ENCODE measurements at places on chromosomes 16 and 17. TPM values are rescaled to one million over a fixed set of nuclear protein-coding genes. Genes with fewer than 3 reads are reported as not detected.

The HBA2 gene
- total RNA-seq: 0.59 TPM

The PRCD gene
- total RNA-seq: not detected

The KRT20 gene
- not detected for total RNA-seq

The EVI2B gene
- 25.1 TPM for total RNA-seq

The WIPF2 gene
- total RNA-seq: 27.6 TPM

The CCT6B gene
- total RNA-seq: 0.96 TPM

The ADAD2 gene
- total RNA-seq: not detected

The PLD2 gene
- 16.7 TPM for total RNA-seq

The GGT6 gene
- not detected for total RNA-seq

The PAGR1 gene
- 30.8 TPM for total RNA-seq

The SLC5A10 gene
- total RNA-seq: not detected

The PRRT2 gene
- total RNA-seq: 1.3 TPM

The SCNN1B gene
- total RNA-seq: not detected

The NPIPB2 gene
- 15.0 TPM for total RNA-seq

The ARHGAP44 gene
- total RNA-seq: not detected

The HOXB1 gene
- not detected for total RNA-seq

The TEX19 gene
- not detected for total RNA-seq

The USP36 gene
- 138 TPM for total RNA-seq

The NLRC3 gene
- 21.8 TPM for total RNA-seq

The DPEP1 gene
- total RNA-seq: not detected

The OVCA2 gene
- total RNA-seq: 44.0 TPM

The UTS2R gene
- 0.20 TPM for total RNA-seq

The ZG16B gene
- total RNA-seq: 11.7 TPM

The ABCC12 gene
- not detected for total RNA-seq

The CA4 gene
- not detected for total RNA-seq

The KCNH6 gene
- not detected for total RNA-seq

The HOXB2 gene
- 32.8 TPM for total RNA-seq

The HS3ST2 gene
- total RNA-seq: not detected

The SMIM36 gene
- total RNA-seq: not detected

The OMG gene
- 0.10 TPM for total RNA-seq

The AATK gene
- 0.62 TPM for total RNA-seq

The RAB37 gene
- 6.0 TPM for total RNA-seq

The TEKT5 gene
- total RNA-seq: not detected

The PLA2G10 gene
- total RNA-seq: not detected

The GAST gene
- total RNA-seq: not detected

The CDRT15 gene
- not detected for total RNA-seq

The CNTNAP4 gene
- total RNA-seq: not detected

The LRRC36 gene
- 0.23 TPM for total RNA-seq

The HSD11B2 gene
- total RNA-seq: 3.6 TPM

The CEP112 gene
- 1.3 TPM for total RNA-seq

The CCL17 gene
- total RNA-seq: 1.3 TPM

The KRTAP2-3 gene
- total RNA-seq: not detected

The NAGS gene
- 0.60 TPM for total RNA-seq

The TAT gene
- total RNA-seq: not detected

The GP2 gene
- total RNA-seq: not detected

The CCL2 gene
- 0.65 TPM for total RNA-seq

The INCA1 gene
- total RNA-seq: 0.37 TPM

The TNFRSF13B gene
- not detected for total RNA-seq

The ENGASE gene
- total RNA-seq: 46.6 TPM

Measured in activated T-helper 1 cell treated with anti-CD3 and anti-CD28 coated beads, Interleukin-12 subunit alpha, Interleukin-12 subunit beta, Interleukin-2, Interleukin-4 antibody, amounts not matched to agents 30 ng/mL and 10 ng/mL and 1 ng/mL, durations not matched to agents 14 hours and 24 hours and 36 hours (primary cell).